ENCODE measurements at places on chromosomes 5 and 9.
A peak's percentile ranks its signal among the peaks of the same experiment; 100 is the strongest.

GRCh38 chr5:96260009-96260408, 173.0 kb downstream of the PCSK1 start:
- no peaks in the 10 kb centered on the region for H3K4me1 ChIP-seq
- no peak overlapping the region for H3K4me3 ChIP-seq
- no peaks in the 10 kb centered on the region for H3K36me3 ChIP-seq
- H3K27me3 ChIP-seq: no peaks in the 10 kb centered on the region
- no peak for DNase-seq
- no peak overlapping the region for H3K27ac ChIP-seq

DNA sequence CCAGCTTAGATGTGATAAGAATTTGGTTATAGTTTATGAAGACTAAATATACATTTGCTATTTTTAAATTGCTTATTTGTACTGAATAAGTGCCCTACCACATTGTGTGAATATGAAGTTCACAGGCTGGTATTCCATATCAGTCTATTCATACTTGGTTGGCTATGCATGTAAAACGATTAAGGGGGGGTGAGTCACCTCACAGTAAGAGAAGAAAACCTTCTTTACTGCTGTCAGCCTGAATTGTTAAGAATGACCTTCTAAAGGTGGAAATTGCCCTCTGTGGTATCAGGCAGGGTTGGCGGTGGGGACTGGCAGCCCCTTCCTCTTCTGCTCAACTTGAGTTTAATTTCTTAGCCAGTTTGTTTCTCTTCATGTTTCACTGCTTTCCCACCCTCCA, 127.0 kb upstream of the RPS23 start:
- H3K4me3 ChIP-seq: no peak overlapping the region
- peaks cover 13% of the 10 kb centered on the region for H3K36me3 ChIP-seq
- no peak overlapping the region for H3K27ac ChIP-seq

DNA sequence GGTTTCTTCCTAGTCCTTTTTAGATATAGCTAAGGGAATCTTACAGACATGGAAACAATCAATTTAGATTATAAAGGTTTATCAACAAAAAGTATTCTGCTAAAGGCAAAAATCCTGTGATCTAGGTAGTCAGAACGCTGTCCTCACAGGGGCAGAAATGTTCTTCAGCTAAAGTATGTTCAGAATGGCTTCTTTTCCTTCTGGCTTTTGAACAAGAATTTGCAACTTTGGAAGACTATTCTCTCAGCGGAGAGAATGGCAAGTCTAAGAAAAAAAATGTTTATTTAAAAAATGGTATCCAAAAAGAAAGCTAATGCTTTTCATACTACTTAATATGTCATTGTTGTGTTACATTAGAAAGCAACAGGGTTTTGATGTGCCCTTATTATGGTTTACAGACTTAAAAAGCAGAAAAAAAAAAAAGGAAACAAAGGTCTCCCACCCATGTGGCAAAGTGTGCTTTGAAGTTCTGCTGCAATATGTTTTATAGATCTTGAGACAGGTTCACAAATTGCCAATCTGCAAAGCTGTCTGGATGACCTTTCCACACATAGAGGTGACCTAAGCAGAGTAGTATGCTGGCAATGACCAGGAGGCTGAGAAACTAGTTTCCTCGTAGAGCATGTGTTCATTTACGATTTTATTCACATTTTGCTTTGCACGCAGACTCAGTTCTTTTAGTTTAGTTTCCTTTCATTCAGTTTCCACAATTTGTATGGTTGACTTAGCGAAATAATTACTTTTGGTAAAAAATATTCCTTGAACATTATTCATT, 45.1 kb upstream of the PJA2 start:
- H3K27ac ChIP-seq: no peak overlapping the region
- H3K4me1 ChIP-seq: peaks cover 13% of the 10 kb centered on the region
- H3K4me3 ChIP-seq: no peak overlapping the region
- no peaks in the 10 kb centered on the region for H3K27me3 ChIP-seq
- DNase-seq: no peak

DNA sequence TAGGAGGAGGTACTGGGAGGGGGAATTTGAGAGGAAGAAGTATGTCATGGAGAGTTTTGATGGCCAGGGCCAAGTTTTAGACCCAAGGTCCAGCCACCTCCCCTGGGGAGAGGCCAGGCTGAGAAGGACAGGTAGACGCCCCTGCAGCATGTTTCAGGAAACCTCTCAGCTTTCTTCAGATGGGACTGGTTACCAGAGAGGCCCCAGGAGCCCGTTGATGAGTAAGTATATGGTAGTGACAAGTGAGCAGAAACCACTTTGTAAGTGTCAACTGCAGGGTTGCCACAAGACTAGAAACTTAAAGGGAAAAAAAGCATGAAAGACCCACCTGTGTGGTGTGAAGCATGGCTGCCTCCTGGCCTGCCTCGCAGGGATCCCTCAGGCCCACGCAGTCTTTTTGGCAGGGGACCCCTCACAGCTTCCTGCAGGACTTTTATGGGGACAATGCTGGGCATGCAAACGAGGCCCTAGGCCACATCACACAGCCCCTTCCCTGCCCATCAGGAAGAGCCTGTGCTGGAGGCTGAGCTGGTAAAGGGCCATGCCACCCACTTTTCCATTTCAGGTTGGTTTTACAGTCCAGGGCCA, 255.9 kb downstream of the FSTL4 start:
- H3K4me3 ChIP-seq: no peak overlapping the region
- H3K27me3 ChIP-seq: no peaks in the 10 kb centered on the region
- H3K36me3 ChIP-seq: no peaks in the 10 kb centered on the region
- no peak overlapping the region for H3K27ac ChIP-seq
- no peak for DNase-seq

GRCh38 chr5:87268970-87269377, 1.3 kb downstream of the RASA1 start:
- H3K36me3 ChIP-seq: no peaks in the 10 kb centered on the region
- peak overlapping the region; percentile 99 for H3K4me3 ChIP-seq
- no peak for DNase-seq
- peaks cover 29% of the 10 kb centered on the region for H3K4me1 ChIP-seq
- H3K27me3 ChIP-seq: peaks cover 33% of the 10 kb centered on the region

DNA sequence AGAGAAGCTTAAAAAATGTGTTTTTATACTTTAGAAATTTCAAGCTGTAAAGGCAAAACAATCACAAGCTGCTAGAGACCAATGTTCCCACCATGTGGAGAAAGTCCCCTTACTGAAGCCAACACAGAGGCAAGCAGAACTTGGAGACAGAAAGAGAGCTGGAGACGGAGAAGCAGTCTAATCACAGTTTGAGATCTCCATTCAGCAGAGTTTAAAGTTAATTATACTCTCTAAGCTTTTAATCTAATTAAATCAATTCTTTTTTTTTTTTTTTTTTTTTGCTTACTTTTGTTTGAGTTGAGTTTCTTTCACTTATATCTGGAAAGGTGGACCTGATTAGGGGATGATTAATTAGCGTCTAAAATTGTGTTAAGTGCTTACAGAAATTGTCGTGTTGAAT, 1534.3 kb downstream of the MAT2B start:
- peaks cover 11% of the 10 kb centered on the region for H3K4me1 ChIP-seq
- no peak overlapping the region for H3K4me3 ChIP-seq
- no peak for DNase-seq
- H3K27me3 ChIP-seq: no peaks in the 10 kb centered on the region

DNA sequence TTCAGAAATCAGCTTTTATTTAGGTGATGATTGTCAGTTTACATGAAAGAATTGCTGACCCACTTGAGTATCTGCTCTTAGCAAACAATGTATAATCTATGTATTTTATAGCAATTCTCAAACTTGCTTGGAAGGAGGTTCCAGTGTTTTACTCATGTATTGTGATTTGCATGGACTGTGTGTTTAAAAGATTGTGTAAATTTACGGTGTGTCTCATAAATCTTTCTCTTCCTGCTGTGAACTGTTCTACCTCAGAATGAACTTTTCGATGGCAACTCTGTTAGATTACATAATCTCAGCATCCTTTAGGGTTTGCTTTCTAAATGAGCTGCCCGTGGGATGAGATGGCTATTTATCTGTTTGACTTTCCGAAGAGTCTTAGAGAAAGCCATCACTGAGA, 122.5 kb downstream of the MEF2C start:
- DNase-seq: no peak
- no peak overlapping the region for H3K27ac ChIP-seq
- peaks cover 13% of the 10 kb centered on the region for H3K4me1 ChIP-seq
- no peak overlapping the region for H3K4me3 ChIP-seq

- no peaks in the 10 kb centered on the region for H3K4me1 ChIP-seq
- peaks cover 79% of the 10 kb centered on the region for H3K36me3 ChIP-seq
- no peak overlapping the region for H3K27ac ChIP-seq
- H3K4me3 ChIP-seq: no peak overlapping the region
Measured at GRCh38 chr5:134792286-134792685, 33.7 kb downstream of the DDX46 start.

DNA sequence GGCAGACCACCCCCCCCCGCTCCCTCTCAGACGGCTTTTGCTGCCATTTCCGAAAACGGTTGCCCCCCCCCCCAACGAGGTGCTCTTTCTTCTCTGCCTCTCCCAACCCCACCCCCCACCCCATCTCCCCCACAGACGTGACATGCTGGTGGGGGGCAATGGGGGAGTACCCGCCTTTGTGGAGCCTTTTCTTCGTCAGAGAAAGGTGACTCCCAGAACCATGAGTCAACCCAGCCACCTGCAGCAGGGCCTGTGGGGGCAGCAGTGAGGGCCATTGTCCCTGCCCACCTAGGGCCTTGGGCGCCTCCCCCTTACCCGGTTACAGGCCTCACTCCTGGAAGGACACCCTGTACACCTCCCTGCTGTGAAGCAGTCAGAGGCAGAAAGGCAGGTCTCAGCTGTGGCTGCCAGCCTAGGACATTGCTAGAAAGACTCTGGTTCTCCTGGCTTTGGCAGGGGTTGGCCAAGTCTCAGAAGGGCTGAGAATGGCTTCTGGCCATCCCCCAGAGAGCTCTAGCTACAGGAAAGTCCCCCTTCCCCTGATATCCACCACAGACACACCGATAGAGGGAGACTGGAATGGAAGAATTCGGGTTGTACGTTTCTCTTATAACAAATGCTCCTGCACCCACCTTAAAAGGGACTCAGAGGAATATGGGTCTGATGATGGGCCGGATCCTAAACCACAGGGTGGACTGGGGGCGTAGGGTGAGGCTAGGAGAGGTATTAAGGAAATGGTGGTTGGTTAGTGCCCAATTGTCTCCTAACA, 2.2 kb downstream of the DNAJB5 start:
- H3K27me3 ChIP-seq: no peaks in the 10 kb centered on the region
- DNase-seq: peak; percentile 57
- H3K36me3 ChIP-seq: peaks cover 26% of the 10 kb centered on the region

DNA sequence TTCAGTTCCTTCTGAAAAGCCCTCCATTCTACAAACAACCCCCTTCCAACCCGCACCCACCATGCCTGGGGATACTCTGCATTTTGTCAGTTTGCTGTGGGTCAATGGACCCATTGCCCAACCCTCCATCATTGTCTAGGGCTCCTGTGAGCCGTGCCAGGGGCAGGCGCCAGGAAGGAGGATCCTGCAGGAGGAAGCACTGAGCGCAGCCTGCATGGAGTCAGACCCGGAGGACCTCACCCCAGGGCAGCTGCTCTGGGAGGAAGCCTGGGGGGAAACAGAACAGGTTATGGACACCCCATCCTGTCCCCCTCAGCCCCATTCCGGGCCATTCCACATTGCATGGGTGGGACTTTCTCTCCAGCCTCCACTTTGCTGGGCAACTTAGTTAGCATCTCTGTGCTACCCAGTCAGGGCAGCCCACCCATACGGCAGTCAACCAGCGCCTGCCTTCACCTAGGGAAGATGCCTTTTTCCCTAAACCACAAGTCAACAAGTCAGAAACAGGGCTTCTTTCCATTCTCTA, 48.6 kb upstream of the VDAC1 start:
- H3K27ac ChIP-seq: peak overlapping the region; percentile 32
- DNase-seq: no peak
- H3K27me3 ChIP-seq: peaks cover 19% of the 10 kb centered on the region
- H3K4me1 ChIP-seq: peaks cover 46% of the 10 kb centered on the region
- no peaks in the 10 kb centered on the region for H3K36me3 ChIP-seq

DNA sequence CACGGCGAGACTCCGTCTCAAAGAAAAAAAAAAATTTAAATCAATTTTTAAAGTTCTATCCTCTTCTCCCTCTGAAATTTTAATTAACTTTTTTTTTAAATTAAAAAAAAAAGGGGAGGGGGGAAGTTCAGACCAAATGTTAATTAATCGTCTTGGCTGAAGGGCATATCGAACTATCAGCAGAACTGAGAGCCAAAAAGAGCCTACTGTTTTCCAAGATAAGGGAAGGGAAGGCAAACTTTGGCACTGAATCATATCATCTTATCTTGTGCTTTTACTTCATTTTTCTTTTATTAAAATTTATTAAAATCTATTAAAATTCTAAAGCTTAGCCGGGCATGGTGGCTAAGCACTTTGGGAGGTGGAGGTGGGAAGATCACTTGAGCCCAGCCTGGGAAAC, 45.9 kb upstream of the MTMR12 start:
- H3K36me3 ChIP-seq: peaks cover 45% of the 10 kb centered on the region
- H3K4me3 ChIP-seq: no peak overlapping the region
- peak overlapping the region; percentile 63 for H3K27ac ChIP-seq
- DNase-seq: no peak
- no peaks in the 10 kb centered on the region for H3K27me3 ChIP-seq
- H3K4me1 ChIP-seq: peaks cover 24% of the 10 kb centered on the region

- H3K4me1 ChIP-seq: peaks cover 14% of the 10 kb centered on the region
- H3K4me3 ChIP-seq: no peak overlapping the region
- no peak for DNase-seq
- no peak overlapping the region for H3K27ac ChIP-seq
- H3K36me3 ChIP-seq: no peaks in the 10 kb centered on the region
Measured at GRCh38 chr5:148583421-148583965, 70.8 kb downstream of the HTR4 start.

- peaks cover 32% of the 10 kb centered on the region for H3K4me1 ChIP-seq
- no peak overlapping the region for H3K4me3 ChIP-seq
Measured at GRCh38 chr5:118195211-118195610, 793.1 kb downstream of the DTWD2 start.

DNA sequence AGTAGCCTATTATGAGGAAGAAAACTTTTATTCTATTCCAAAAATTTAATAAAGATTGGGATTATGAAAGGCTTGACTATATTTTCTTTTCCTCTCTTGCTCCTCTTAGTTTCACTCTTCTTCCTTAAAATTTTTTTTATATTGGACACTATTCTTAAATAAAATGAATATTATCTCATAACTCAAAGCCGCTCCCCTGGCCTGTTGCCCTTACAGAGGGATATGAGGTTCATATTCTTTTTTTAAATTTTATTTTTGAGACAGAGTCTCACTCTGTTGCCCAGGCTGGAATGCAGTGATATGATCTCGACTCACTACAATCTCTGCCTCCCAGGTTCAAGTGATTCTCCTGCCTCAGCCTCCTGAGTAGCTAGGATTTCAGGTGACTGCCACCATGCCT, 106.8 kb upstream of the MPDZ start:
- H3K4me3 ChIP-seq: no peak overlapping the region
- no peak overlapping the region for H3K27ac ChIP-seq
- DNase-seq: no peak
- H3K36me3 ChIP-seq: peaks cover 22% of the 10 kb centered on the region
- H3K27me3 ChIP-seq: no peaks in the 10 kb centered on the region
- no peaks in the 10 kb centered on the region for H3K4me1 ChIP-seq

Data from WTC11 (cell line).